ENCODE measurements at places on chromosomes 2 and 18.

GRCh38 chr2:224017957-224018356, 21.1 kb downstream of the SERPINE2 start:
- DNase-seq = no peak

GRCh38 chr2:37730037-37730818, 58.8 kb upstream of the CDC42EP3 start:
- DNase-seq = no peak

DNA sequence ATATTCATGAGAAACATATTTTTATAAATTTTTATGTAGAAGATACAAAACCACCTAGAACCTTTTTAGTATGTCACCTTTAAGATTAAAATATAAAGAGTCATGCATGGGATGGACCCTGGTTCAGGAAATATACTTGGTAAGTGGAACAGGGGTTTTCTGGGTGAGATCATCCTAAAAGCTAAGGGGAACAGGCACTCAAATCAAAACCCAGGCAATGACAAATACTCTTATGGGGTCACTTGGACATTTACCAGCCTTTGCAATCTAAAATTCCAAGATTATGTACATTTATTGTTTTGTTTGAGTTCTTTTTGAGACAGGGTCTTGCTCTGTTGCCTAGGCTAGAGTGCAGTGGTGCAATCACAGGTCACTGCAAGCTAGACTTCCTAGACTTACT, 65.8 kb downstream of the SGPP2 start:
- DNase-seq = no peak

GRCh38 chr2:223221139-223221835, 169.3 kb downstream of the KCNE4 start:
- no peak for DNase-seq

DNA sequence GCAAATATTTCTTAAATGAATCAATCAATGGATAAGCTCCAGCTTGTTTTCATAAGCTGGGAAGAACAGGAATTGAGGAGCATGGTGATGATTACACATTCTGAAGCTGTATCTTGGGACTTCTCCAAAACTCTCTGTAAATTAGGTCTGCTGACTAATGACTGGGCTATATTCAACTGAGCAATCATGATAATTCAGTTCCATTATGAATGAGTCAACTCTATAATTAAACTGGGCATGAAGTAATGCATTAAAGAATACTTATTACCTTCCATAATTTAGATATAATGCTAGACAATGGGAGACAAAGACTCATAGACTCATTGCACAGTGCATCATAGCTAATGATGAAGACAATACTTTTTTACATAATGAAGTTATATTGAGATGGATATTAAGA, 207.4 kb downstream of the CBLN2 start:
- DNase-seq = no peak

DNA sequence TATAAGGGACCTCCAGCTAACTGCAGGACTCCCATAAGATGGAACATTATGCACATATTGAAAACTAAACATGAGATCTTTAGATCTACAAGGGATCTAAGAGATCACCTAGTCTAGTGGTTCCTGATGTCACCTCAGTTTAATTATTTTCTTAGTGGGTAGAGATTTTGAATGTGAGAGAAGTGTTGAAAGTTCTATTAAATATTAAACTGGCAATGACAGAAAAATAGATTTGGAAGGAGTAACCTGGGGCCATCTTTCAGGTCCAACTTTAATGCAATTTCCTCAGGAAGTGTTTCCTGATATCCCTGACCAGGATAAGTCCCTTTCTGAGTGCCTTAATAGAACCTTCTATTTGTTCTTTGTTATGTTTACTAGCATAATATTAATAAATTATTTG, 29.1 kb upstream of the CPS1 start:
- DNase-seq = no peak

DNA sequence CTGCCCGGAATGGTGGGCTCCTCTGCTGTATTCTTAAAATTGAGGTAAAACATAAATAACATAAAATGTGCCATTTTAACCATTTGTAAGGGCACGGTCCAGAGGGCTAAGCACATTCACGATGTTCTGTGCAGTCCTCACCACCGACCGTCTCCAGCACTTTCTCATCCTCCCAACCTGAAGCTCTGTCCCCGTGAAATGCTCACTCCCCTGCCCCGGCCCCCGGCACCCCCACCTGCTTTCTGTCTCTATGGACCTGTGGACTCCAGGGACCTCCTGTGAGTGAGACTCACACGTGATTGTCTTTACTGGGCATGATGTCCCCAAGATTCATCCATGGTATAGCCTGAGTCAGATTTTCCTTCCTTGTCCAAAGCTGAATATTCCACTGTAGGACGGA, 38.7 kb upstream of the CTDP1 start:
- DNase-seq = no peak

All from CD4-positive, alpha-beta T cell treated with Interleukin-15 for 4 hours (primary cell).